ENCODE measurements at places on chromosomes 13 and 19. TPM values are rescaled to one million over a fixed set of nuclear protein-coding genes. Genes with fewer than 3 reads are reported as not detected.
A peak's percentile ranks its signal among the peaks of the same experiment; 100 is the strongest.

LGI4 gene
- total RNA-seq = 0.42 TPM

GRCh38 chr19:6258812-6259311 lies 20.9 kb downstream of the MLLT1 start:
- no peak overlapping the region for H3K4me3 ChIP-seq
- no peak for DNase-seq
- H3K4me1 ChIP-seq = no peaks in the 10 kb centered on the region
- H3K27ac ChIP-seq = no peak overlapping the region
- peaks cover 27% of the 10 kb centered on the region for H3K36me3 ChIP-seq

DNA sequence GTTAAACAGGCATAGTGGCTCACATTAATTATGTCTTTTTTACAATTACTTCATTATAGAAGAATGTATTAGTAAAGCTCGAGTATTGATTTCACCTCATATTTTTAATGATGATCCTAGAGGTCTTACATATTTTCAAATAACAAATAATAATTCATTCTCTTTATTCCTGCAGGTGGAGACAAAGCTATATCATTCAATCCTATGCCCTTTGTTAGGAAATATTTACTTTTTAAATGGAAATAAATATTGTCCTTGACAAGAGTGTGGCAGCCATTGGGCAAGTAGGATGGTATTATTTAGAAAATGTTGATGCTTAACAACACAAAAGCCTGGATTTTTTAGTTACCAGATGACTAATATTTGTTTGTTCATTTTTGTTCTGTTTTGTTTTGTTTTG lies 127.6 kb downstream of the COG6 start:
- H3K4me3 ChIP-seq = no peak overlapping the region
- no peak overlapping the region for H3K27ac ChIP-seq
- no peaks in the 10 kb centered on the region for H3K4me1 ChIP-seq
- H3K36me3 ChIP-seq = no peaks in the 10 kb centered on the region

- H3K36me3 ChIP-seq = no peaks in the 10 kb centered on the region
- no peaks in the 10 kb centered on the region for H3K27me3 ChIP-seq
- H3K27ac ChIP-seq = no peak overlapping the region
- H3K4me1 ChIP-seq = no peaks in the 10 kb centered on the region
- H3K4me3 ChIP-seq = no peak overlapping the region
Measured at GRCh38 chr19:27720155-27720554, 1492.8 kb downstream of the UQCRFS1 start.

- DNase-seq = no peak
- H3K27me3 ChIP-seq = no peaks in the 10 kb centered on the region
- H3K4me3 ChIP-seq = no peak overlapping the region
Measured at GRCh38 chr19:7865262-7865911, 8.8 kb downstream of the PRR36 start.

CABP5 gene
- not detected for total RNA-seq

- H3K36me3 ChIP-seq = no peaks in the 10 kb centered on the region
- H3K27ac ChIP-seq = no peak overlapping the region
- no peak for DNase-seq
Measured at GRCh38 chr13:110455444-110455843, 106.1 kb downstream of the RAB20 start.

GRCh38 chr13:61695147-61695546 lies 279.5 kb upstream of the PCDH20 start:
- DNase-seq = no peak
- no peaks in the 10 kb centered on the region for H3K27me3 ChIP-seq
- H3K27ac ChIP-seq = no peak overlapping the region
- H3K36me3 ChIP-seq = no peaks in the 10 kb centered on the region

DNA sequence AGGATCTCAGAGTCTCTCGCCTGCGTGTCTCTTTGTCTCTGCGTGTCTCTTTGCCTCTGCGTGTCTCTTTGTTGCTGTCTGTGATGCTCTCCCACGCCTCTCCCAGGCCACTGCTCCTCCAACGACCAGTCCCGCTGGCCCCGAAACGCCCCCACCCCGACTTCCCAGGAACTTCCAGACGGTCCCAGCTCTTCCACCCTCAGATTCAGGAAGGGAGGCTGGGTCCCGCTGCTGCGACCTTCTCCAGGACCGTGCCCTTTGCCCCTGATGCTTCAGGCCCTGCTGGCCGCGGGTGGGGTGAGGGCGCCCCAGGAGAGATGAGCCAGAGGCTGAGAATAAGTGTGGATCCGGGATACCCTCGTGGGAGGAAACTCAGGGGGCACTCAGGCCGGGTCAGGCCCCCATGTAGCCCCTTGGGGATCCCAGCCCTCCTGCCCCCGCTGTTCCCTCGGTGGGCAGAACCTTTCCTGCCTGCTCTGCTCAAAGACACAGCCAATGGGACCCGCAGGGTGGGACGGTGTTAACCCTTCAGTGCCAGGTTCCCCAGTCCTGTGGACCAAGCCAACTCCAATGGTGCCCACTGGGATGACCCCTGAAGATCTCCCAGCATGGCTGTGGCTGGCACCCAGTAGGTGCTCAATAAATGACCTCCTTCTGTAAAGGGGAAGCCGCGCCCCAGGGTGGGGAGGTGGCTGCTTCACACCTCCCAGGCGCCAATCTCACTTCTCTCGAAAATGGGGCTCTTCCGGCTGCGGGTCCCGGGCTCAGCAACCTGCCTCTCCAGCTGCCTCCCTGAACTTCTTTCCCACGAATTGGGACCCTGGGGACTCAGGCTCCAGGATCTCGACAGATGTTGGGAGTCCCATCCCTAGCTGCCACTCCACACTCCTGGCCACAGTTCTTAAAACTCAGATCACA lies 1.5 kb upstream of the S1PR5 start:
- H3K4me3 ChIP-seq = peak overlapping the region; percentile 53
- H3K4me1 ChIP-seq = peaks cover 16% of the 10 kb centered on the region
- H3K27me3 ChIP-seq = peaks cover 66% of the 10 kb centered on the region
- H3K27ac ChIP-seq = no peak overlapping the region

DNA sequence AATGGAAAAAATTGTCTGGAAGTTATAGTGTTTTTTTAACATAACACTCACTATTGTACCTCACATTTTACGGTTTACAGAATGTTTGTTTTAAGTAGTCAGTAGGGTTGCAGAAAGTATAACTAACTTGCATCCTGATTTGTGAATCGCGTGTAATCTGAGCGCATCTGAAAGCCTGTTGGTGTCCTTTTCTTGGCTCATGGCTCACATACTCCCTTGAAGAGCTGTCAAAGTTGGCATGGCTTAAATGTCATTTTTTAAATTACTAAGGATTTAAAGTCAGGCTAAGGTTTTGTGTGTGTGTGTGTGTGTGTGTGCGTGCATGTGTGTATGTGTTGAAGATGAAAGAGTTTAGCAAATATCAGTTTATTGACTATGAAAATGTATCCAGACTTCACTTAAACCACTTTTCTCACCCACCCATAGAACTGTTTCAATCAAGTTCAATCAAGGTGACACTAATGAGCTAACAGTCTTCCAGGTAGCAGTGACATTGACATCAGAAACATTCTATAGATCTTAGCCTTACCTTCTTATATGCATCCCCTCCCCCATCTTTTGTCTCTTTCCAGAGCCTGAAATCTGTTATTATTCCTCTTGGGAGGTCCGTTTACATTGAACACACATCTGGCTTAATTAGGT lies 480.4 kb upstream of the SGCG start:
- H3K27me3 ChIP-seq = no peaks in the 10 kb centered on the region
- no peaks in the 10 kb centered on the region for H3K36me3 ChIP-seq
- no peak overlapping the region for H3K4me3 ChIP-seq
- no peak for DNase-seq

GRCh38 chr13:33271759-33272158 lies 13.8 kb downstream of the STARD13 start:
- H3K27ac ChIP-seq = no peak overlapping the region
- DNase-seq = no peak
- H3K4me3 ChIP-seq = no peak overlapping the region
- H3K4me1 ChIP-seq = peaks cover 16% of the 10 kb centered on the region

DNA sequence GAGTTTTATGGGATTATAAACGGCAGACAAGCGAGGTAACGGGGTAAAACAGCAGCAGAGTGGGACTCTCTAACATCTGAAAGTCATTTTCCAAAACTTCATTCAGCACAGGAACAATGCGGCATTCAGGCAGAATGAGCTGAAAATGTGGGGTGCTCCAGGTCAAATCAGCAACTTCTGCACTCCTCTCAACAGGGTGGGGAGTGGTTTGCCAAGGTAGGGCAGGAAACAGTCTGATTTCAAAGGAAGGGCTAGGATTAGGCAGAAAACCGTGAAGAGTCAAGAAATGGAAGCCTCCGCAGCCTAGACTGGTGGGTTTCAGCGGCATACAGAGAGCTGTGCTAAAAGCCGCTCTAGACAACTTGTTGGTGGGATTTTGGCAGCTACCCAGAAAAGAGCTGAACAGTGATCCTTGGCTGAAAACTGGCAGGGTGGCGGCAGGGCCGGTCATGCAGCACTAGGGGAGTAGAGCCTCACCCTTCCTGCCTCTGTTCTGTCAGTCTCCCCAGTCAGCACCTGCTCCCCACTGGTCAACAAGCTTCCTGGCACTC lies 154.2 kb upstream of the KLF12 start:
- peaks cover 17% of the 10 kb centered on the region for H3K4me1 ChIP-seq
- peak; percentile 1 for DNase-seq
- no peak overlapping the region for H3K27ac ChIP-seq
- H3K27me3 ChIP-seq = no peaks in the 10 kb centered on the region
- H3K36me3 ChIP-seq = no peaks in the 10 kb centered on the region
- H3K4me3 ChIP-seq = peak overlapping the region; percentile 62

- no peaks in the 10 kb centered on the region for H3K36me3 ChIP-seq
- no peak overlapping the region for H3K4me3 ChIP-seq
- no peaks in the 10 kb centered on the region for H3K27me3 ChIP-seq
Measured at GRCh38 chr13:21231426-21231940, 55.0 kb downstream of the MRPL57 start.

NKG7 gene
- total RNA-seq = not detected

DNA sequence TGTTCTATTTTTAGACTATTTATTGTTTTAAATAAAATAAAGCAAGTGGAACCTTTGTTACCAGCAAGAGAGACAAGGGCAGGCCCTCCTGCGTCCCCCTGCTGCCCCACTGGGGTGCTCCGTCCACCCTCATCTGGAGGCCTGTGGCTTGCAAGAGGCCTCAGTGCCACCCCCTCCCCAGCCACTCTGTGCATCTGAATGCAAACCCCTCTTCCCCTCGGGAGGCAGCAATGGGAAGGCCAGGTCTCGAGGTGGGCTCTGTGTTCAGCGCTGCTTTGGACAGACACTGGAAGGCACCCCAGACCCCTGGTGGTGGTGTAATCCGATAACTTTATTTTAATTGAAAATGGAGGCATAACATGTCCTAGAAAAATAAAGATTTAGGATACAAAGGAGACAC lies 4.6 kb downstream of the SIX5 start:
- no peaks in the 10 kb centered on the region for H3K27me3 ChIP-seq
- H3K27ac ChIP-seq = no peak overlapping the region
- no peak for DNase-seq

GRCh38 chr13:44837250-44837649 lies 152.0 kb downstream of the NUFIP1 start:
- H3K27ac ChIP-seq = peak overlapping the region; percentile 8
- H3K4me3 ChIP-seq = no peak overlapping the region
- DNase-seq = no peak

DNA sequence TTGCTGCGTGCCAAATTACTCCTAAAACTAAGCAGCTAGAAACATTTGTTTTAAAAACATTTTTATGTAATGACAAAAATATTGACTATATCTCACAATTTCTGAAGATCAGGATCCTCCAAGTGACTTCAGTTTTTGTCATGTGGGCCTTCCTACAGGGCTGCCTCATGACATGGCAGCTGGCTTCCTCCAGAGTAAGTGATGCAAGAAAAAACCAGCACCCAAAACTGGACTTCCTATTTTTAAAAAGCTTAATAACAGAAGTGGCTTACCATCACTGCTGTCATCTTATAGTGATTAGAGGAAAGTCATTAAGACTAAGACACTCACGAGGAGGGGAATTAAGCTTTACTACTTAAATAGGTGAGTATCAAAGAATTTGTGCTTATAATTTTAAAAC lies 681.7 kb downstream of the PCDH17 start:
- no peak overlapping the region for H3K27ac ChIP-seq
- no peak overlapping the region for H3K4me3 ChIP-seq
- H3K36me3 ChIP-seq = no peaks in the 10 kb centered on the region
- DNase-seq = no peak

DNA sequence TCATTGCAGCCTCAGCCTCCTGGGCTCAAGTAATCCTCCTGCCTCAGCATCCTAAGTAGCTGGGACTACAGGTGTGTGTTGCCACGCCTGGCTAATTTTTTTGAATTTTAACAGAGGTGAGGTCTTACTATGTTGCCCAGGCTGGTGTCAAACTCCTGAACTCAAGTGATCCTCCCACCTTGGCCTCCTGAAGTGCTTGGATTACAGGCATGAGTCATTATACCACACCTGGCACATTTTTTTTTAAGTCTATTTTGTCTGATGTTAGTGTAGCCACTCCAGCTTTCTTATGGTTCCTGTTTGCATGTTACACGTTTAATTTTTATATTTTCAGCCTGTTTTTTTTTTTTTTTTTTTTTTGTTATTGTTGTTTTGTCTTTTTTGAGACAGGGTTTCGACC lies 24.8 kb downstream of the KDM4B start:
- no peaks in the 10 kb centered on the region for H3K4me1 ChIP-seq
- no peak overlapping the region for H3K4me3 ChIP-seq
- no peaks in the 10 kb centered on the region for H3K27me3 ChIP-seq
- DNase-seq = no peak

ANGPTL8 gene
- total RNA-seq = not detected

DNA sequence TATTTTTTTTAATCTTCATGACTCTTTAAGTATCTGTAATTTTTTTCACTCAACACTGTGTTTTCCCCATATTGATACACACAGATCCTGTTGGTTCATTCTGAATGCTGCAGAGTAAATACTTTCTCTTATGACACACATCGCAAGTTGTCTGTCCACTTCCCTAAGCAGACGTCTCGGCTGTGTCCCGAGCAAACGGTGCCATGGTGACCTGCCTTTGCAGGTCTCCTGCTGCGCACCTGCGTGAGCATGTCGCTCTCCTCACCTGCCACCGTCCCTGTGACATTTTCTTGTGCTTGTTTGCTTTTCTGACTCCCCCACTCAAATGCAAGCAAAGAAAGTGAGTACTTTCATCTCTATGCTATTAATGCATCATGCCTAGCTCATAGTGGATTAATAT lies 57.8 kb downstream of the CCDC70 start:
- no peaks in the 10 kb centered on the region for H3K36me3 ChIP-seq
- no peaks in the 10 kb centered on the region for H3K4me1 ChIP-seq
- no peak overlapping the region for H3K4me3 ChIP-seq
- no peak for DNase-seq
- no peak overlapping the region for H3K27ac ChIP-seq

DNA sequence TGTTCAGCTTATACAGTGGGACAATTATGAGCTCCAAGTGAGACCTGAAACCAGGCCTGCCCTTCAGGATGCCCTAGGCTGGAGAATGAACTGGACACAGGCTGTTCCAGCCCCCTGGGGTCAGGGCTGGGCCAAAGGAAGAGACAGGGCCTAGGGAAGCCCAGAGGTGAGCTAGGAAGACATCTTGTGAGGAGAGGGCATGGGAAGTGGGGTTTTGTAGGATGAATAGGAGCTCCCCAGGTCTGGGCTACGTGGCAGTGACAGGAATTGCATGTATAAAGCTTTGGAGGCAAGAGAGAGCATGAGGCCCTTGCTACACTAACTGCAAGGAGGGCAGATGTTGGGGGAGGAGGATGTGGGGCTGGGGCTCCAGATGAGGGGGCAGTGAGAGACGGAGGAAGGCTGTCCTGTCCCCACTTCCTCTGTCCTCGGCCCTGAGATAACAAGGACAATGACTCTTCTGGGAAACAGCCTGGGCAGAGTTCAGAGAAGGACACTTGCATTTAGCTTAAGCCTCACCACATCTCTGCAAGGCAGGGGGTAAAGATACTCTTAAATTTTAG lies 1.5 kb upstream of the TBXA2R start:
- no peak for DNase-seq
- no peak overlapping the region for H3K4me3 ChIP-seq
- peaks cover 19% of the 10 kb centered on the region for H3K36me3 ChIP-seq
- H3K27me3 ChIP-seq = no peaks in the 10 kb centered on the region

RFPL4AL1 gene
- total RNA-seq = not detected

Data from Calu3 (cell line).